Right kidney (tissue), 9 donors: ENCODE measurements at places on chromosomes 2 and 18.

GRCh38 chr2:117693154-117693553 lies 121.3 kb upstream of the DDX18 start:
- DNase-seq: no peak

- no peak for DNase-seq
Measured at GRCh38 chr2:162215162-162215561, 28.1 kb downstream of the FAP start.

DNA sequence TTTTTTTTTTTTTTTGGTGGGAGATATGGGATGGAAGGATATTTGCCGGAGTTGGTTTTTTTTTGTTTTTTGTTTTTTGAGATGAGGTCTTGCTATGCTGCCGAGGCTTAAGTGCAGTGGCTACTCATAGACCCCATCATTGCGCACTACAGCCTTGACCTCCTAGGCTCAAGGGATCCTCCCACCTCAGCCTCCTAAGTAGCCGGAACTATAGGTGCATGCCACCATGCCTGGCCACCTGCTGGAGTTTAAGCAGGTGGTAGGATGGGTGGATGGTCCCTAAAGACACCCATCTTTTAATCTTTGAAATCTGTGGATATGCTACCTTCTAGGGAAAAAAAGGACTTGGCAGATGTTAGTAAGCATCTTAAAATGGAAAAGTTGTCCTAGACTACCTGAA lies 169.8 kb downstream of the TGIF1 start:
- DNase-seq: no peak

GRCh38 chr2:217166241-217166850 lies 306.5 kb upstream of the TNP1 start:
- DNase-seq: no peak
